GM18507 (cell line): ENCODE measurements at places on chromosomes 6 and 20.
A peak's percentile ranks its signal among the peaks of the same experiment; 100 is the strongest.

- DNase-seq: no peak
Measured at GRCh38 chr6:146331013-146331412, 212.6 kb upstream of the RAB32 start.

GRCh38 chr6:71139249-71139648 is 149.4 kb upstream of the OGFRL1 start:
- no peak for DNase-seq

GRCh38 chr6:124522335-124522734 is 439.9 kb upstream of the RNF217 start:
- no peak for DNase-seq

DNA sequence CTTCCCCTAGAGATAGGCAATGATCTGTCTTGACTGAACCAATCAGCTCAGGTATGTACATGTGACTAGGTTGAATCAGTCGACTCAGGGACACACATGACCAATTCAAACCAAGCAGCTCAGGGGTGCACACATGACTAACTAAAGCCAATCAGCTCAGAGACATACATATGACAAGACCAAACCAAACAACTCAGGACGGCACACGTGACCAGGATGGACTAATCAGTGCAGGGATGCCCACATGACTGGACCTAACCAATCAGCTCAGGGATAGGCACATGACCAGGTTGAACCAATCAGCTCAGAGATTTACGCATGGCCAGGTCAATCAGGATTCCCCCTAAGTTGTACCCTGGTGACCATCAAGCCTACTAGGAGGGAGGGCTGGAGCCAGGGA is 310.3 kb downstream of the CDH26 start:
- DNase-seq: no peak

GRCh38 chr6:25448965-25449538 is 169.9 kb downstream of the CARMIL1 start:
- DNase-seq: no peak

DNA sequence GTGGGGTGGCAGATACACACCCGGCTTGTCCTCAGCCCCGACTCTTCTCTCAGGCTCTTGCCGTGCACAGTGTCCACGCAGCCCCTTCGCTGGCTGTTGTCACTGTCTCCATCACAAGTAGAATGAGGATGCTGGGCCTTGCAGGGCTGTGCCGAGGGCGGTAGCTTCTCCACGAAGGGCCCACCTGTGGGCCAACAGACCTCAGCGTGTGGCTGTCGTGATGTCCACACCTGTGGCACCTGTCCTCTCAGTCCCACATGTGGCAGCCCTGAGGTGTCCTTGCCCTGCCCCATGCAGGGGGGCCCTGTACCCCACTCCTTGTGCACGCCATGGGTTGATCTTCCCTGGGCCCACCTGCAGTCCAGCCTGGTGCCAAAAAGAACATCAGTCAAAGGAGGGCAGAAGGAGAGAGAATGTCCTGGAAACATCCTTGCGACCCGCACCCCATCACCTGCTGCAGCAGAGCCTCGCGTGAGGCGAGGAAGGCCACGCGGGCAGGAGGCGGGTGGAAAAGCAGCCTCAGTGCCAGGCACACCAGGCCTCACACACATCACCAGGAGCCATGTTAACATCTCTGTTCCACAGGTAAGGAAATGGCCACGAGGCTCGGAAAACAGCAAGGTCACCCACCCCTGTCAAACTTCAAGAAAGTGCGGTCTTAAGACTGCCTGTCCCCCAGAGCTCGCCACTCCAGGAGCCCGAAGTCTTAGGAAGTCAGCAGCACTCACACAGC is 22.3 kb upstream of the AFDN start:
- no peak for DNase-seq

- DNase-seq: no peak
Measured at GRCh38 chr6:127164565-127164964, 46.1 kb downstream of the RSPO3 start.

- DNase-seq: no peak
Measured at GRCh38 chr20:24698189-24698588, 228.8 kb downstream of the SYNDIG1 start.

DNA sequence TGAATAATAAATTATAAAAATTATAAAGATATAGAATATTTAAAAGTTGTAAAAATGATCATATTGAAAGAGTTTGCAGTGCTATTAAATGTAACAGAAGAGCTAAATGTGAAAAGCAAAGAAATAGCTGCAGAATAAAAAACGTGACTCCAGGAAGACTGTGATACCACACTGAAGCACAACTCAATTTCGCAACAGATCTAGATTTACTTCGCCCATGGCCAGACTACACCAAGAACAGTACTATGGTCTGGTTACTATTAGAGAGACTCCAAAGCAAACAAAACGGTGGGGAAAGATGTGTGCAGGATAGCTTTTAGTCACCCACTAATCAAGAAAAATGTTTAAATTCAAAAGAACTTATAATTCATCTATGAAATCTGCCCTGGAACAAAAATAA is 1.9 kb downstream of the CHD6 start:
- no peak for DNase-seq

DNA sequence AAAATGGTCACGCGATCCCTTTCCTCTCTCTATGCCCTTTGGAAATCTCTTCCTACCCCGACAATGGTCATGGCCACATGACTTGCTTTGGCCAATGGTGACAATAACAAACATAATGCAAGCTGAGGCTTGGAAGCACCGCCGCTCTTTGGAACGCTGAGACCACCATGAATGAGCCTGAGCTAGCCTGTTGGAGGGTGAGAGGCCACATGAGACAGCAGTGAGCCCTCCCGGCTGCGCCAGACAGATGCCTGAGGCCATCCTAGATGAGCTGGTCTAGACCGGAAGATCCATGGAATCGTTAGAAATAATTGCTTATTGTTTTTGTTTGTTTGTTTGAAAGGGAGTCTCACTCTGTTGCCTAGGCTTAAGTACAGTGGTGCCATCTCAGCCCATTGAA is 64.2 kb downstream of the STK35 start:
- no peak for DNase-seq

GRCh38 chr6:20538907-20539306 is 4.7 kb downstream of the CDKAL1 start:
- no peak for DNase-seq

GRCh38 chr6:24225838-24226237 is 99.8 kb downstream of the NRSN1 start:
- DNase-seq: no peak

DNA sequence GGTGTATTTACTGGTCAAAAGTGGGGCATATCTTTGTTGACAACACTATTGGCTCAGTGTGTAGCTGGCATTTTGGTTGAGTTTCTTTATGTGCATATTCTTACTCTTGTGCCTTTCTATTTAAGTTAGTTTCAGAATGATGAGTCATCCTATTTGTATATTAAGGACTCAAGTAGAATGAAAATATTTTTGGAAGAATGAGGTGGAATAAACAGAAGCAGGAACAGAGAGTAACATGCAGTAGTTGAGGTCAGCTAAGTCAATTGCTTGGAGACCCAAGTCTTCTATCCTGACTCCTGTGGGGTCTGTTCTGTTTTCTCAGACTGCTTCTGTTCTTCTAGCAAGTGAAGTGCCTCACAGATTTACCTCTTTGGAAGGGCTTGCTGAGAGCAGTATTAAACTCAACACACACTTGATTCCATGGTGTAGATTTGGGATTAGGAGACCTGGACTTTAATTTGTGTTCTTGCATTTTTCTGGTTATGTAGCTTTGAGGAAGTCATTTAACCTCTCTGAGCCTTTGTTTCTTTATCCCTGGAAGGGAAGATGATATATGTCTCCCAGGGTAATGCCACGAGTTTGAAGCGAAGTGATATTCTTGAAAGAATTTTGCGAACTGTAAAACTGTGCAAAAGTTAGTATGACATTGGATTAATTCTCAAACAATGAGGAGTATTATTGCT is 324.3 kb downstream of the QKI start:
- no peak for DNase-seq

GRCh38 chr6:34237722-34238584 is 1.3 kb downstream of the HMGA1 start:
- no peak for DNase-seq

DNA sequence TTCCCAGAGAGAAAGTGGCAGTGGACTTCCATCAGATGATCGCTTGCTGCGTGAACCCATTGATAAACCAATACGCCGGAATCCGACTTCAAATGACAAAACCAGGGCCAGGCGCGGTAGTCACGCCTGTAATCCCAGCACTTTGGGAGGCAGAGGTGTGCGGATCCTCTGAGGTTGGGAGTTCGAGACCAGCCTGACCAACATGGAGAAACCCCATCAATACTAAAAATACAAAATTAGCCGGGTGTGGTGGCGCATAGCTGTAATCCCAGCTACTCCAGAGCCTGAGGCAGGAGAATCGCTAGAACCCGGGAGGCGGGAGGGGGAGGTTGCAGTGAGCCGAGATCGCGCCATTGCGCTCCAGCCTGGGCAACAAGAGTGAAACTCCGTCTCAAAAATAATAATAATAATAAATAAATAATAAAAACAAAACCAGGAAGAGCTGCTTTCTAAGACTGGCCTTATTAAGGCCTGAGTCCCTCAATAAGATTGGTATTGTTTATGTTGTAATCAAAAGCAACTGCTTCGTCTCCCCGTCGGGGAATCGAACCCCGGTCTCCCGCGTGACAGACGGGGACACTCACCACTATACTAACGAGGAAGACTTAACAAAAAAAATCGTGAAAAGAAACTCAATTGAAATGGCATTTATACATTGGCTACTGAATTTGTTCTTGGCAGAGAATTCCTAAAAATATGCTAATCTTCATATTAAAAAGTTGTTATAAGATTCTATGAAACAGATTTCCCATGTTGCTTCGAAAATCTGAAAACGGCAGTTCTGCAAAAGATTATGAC is 110.2 kb upstream of the ZNF184 start:
- DNase-seq: no peak

GRCh38 chr6:170358496-170358895 is 51.9 kb downstream of the FAM120B start:
- DNase-seq: no peak

DNA sequence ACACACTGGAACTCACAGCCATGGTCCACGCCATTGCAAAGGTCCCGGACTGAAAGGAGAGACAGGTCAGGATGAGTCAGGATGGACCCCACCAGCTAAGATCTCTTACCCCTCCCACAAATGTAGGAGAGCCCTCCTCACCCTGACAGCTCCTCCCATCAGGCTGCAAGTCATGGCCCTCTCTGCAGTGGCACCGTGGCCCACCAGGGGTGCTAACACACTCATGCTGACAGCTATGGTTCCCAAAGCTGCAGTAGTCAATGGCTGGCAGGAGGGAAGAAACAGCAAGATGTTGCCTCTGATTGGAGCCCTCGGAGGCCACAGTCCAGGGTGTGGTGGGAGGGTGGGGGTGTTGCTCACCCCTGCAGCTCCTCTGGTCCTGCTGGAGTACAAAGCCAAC is 5.7 kb upstream of the RBPJL start:
- no peak for DNase-seq

- DNase-seq: no peak
Measured at GRCh38 chr20:53805895-53806384, 212.3 kb upstream of the ZNF217 start.

- no peak for DNase-seq
Measured at GRCh38 chr6:113625850-113626249, 231.3 kb upstream of the MARCKS start.

DNA sequence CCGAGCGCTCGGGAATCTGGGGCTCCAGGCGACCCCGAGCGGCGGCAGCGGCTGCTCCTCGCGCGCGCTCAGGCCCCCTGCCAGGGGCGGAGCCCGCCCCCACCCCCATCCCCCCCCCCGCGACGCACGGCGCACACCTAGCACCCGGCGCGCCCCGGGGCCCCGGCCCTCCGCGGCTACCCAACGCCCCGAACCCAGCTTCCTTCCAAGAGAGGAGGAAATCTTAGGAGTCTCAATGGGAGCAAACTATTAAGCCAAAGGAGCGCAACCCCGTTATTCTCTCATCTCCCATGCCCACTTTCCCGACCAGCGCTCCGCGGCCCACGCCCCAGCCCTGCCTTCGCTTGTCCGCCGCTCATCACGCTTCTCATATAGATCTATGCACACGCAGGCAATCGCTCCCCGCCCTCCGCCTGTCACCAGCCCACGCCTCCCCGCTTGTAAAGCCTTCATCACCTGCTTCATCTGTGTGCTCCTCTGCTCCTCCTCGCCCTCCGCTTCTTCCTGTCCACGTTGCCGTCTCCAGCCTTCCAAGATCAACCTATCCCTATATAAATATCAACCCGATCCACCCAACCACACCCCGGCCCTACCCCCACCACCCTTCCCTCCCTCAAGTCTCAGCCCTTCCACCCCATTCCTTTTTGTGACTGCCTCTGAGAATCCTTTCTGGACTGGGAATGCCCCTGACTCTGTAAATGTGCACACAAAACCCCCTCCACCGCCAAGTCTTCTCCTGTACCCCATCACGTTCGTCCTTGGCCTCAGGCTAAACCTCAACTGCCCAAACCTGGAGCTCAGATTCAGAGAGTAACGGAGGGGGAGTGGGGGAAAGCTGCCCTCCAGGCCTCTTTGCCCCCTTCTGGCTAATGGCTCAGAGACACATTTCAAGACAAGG is at the start of gene DLK2:
Gene DLK2 (minus strand): TSS at position 18 of the 898 bp plus-strand sequence. CDS start 723 bp downstream, outside the sequence.
- DNase-seq: peak; percentile 29

DNA sequence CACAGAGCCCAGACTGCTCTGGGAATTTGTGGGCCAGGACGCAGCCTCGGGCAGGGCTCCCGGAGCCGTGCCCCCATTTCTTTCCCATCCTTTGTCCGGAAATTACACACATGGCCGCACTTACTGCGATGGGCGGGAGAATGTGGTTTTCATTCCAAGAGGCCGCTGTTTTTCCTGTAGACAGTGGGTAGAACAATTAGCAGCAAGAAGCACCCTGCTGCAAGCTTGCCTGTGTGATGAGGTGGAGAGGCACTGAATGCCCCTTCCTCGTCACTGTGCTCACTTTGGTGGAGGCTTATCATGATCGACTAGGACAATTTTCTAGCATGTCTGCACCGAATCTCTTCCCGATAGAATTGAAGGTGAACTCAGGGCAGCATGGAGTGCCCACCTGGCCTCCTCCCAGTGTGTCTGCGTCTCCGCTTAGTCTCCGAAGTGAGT is 102.8 kb downstream of the DACT2 start:
- DNase-seq: no peak

- no peak for DNase-seq
Measured at GRCh38 chr6:52187098-52187497, 923 bp downstream of the IL17A start.

GRCh38 chr6:119620846-119621555 is 271.4 kb upstream of the MAN1A1 start:
- no peak for DNase-seq

GRCh38 chr6:107642861-107643328 is 153.0 kb downstream of the SOBP start:
- DNase-seq: no peak

GRCh38 chr6:51029561-51029960 is 210.9 kb downstream of the TFAP2B start:
- no peak for DNase-seq

DNA sequence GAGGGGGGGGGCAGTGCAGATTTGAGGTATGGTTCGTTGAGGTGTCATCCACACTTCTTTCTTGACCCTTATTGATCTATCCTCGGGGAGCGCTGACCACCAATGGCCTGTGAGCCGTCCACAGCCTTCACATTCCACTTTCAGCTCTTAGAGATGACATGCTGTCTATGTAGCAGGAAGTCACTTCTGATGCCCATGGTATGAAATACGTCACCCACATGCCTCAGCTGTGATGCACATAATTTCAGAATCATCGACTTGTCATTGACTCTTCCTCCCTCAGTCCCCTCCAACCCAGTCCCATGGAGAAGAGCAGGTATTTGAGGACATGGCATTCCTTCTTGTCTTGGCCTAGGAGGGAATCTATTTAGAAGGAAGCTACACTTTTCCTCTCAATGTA is 4.7 kb upstream of the ADGRF5 start:
- DNase-seq: no peak
